Activated T-helper 1 cell treated with anti-CD3 and anti-CD28 coated beads, Interleukin-12 subunit alpha, Interleukin-12 subunit beta, Interleukin-2, Interleukin-4 antibody, amounts not matched to agents 30 ng/mL and 10 ng/mL and 1 ng/mL, durations not matched to agents 14 hours and 24 hours and 36 hours (primary cell): ENCODE measurements at places on chromosomes 7 and 10. TPM values are rescaled to one million over a fixed set of nuclear protein-coding genes. Genes with fewer than 3 reads are reported as not detected.

ADAM22 gene
- 1.4 and 1.5 TPM in 2 replicates for total RNA-seq

ZNF282 gene
- 49.4 and 55.8 TPM in 2 replicates for total RNA-seq

C10orf105 gene
- total RNA-seq, result 0.18 and 0.32 TPM in 2 replicates

DHX32 gene
- total RNA-seq, result 13.0 and 13.9 TPM in 2 replicates

MYL10 gene
- not detected in 2 replicates for total RNA-seq

WBP1L gene
- total RNA-seq, result 19.4 and 20.0 TPM in 2 replicates

RBAK gene
- 12.5 and 13.0 TPM in 2 replicates for total RNA-seq

GRM3 gene
- total RNA-seq, result not detected in 2 replicates

PROSER2 gene
- total RNA-seq, result 0.29 and 0.39 TPM in 2 replicates

FGF8 gene
- total RNA-seq, result not detected in 2 replicates

SRRT gene
- total RNA-seq, result 294 and 306 TPM in 2 replicates

HIP1 gene
- total RNA-seq, result 2.3 and 3.3 TPM in 2 replicates

DNA sequence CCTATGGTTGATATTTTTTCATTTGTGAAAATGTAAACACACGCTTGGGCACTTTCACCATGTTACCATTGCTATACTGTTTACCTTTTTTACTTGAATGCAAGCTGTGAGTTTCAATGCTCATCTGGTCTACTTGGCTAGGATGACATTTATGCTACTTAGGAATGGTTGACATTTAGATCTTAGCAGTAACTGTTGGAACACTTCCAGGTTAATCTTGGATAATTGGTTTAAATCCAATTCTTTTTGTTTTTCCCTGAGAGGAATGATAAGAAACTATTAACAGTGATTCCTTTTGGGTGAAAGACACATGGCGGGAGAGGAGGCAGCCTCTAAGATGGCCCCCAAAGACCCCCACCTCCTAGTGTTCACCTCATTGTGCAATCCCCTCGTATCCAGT is 51.4 kb upstream of the AMPH start:
- H3K36me3 ChIP-seq, result no peaks in the 10 kb centered on the region
- H3K27ac ChIP-seq, result no peak overlapping the region
- H3K4me3 ChIP-seq, result no peak overlapping the region
- peaks cover 9% of the 10 kb centered on the region for H3K27me3 ChIP-seq
- no peaks in the 10 kb centered on the region for H3K4me1 ChIP-seq

DNA sequence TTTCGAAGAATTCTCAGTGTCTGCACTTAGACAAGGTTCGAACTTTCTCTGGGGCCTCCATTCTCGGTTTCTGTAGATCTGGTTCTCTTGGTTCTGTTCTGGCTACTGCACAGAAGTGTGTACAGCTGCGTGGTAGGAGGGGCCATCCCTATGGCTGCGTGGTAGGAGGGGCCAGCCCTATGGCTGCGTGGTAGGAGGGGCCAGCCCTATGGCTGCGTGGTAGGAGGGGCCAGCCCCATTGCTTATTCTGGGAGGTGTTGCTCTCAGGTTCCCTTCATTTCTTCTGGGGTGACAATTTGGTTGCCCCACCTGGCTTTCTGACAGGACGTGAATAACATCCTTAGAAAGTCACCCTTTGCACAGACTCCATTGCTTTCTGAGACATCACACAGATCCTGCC is 65.2 kb upstream of the CHST15 start:
- H3K27ac ChIP-seq, result no peak overlapping the region
- H3K4me1 ChIP-seq, result no peaks in the 10 kb centered on the region
- DNase-seq, result no peak
- H3K27me3 ChIP-seq, result peaks cover 13% of the 10 kb centered on the region
- no peak overlapping the region for H3K4me3 ChIP-seq

DNA sequence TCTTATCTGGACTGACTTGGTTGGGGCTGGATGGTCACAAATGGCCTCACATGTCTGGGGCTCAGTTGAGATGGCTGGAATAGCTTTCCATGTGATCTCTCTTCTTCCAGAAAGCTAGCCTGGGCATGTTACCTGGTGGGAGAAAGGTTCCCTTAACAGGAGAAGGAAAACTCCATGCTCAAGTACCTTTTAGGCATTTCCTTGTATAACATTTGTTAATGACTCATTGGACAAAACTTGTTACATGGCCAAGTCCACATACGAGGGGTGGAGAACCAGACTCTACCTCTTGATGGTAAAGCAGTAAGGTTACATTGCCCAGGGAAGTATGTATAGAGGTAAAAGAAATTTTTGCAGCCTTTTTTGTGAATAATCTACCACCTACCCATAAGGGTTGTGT is 826.4 kb downstream of the LRMDA start:
- no peak overlapping the region for H3K27ac ChIP-seq
- DNase-seq, result no peak
- no peaks in the 10 kb centered on the region for H3K4me1 ChIP-seq
- no peaks in the 10 kb centered on the region for H3K27me3 ChIP-seq
- H3K36me3 ChIP-seq, result no peaks in the 10 kb centered on the region
- no peak overlapping the region for H3K4me3 ChIP-seq

DNA sequence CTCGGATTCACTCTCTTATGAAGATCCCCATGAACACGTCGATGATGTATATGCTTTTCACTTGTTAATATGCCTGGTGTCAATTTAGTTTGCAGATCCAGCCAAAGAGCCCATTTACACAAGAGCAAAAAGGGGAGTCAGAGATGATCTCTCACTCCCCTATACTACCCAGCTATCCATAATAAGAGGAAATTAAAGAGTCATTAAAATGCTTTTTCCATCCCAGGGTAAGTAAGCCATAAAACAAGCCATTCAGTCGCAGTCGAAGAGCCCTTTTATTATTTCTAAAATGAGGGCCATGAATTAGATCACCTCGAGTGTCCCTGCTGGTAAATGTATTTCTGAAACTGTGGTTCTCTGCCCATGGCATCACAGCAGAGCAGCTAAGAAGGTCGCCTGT is 41.2 kb downstream of the CHCHD3 start:
- no peaks in the 10 kb centered on the region for H3K27me3 ChIP-seq
- H3K4me3 ChIP-seq, result no peak overlapping the region
- no peak for DNase-seq
- H3K27ac ChIP-seq, result no peak overlapping the region
- no peaks in the 10 kb centered on the region for H3K36me3 ChIP-seq

- no peak overlapping the region for H3K27ac ChIP-seq
- no peak overlapping the region for H3K4me3 ChIP-seq
- H3K4me1 ChIP-seq, result no peaks in the 10 kb centered on the region
- H3K36me3 ChIP-seq, result no peaks in the 10 kb centered on the region
- no peaks in the 10 kb centered on the region for H3K27me3 ChIP-seq
Measured at GRCh38 chr7:20340839-20341238, 10.1 kb downstream of the ITGB8 start.

DNA sequence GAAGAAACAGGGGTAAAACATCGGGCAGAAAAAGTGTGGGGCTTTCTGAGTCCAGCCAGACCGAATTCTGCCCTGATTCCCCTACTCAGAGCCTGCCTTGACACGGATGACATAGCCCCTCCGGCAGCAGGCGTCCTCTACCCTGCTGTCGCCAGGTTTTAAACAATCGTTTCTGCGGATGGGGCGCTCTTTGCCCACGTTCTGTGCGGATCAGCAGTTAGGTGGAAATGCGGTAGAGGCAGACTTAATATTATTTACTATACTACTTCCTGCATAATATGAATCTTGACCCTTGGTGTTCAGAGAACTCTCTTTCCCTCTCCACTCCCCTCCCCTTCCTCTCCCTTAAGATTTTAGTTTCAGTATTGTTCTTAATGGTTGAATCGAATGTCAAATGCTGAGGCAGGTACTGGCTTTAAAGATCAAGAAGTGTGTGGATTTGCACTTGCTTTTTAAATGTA is 2.4 kb downstream of the GATA3 start:
- H3K4me1 ChIP-seq, result peaks cover 70% of the 10 kb centered on the region
- peak overlapping the region; percentile 95 for H3K27ac ChIP-seq
- H3K4me3 ChIP-seq, result peak overlapping the region; percentile 98
- DNase-seq, result peak; percentile 34

- H3K27me3 ChIP-seq, result peaks cover 8% of the 10 kb centered on the region
- no peaks in the 10 kb centered on the region for H3K36me3 ChIP-seq
- no peak overlapping the region for H3K27ac ChIP-seq
- no peaks in the 10 kb centered on the region for H3K4me1 ChIP-seq
- no peak for DNase-seq
- no peak overlapping the region for H3K4me3 ChIP-seq
Measured at GRCh38 chr7:29302666-29303395, 108.3 kb downstream of the CHN2 start.

DNA sequence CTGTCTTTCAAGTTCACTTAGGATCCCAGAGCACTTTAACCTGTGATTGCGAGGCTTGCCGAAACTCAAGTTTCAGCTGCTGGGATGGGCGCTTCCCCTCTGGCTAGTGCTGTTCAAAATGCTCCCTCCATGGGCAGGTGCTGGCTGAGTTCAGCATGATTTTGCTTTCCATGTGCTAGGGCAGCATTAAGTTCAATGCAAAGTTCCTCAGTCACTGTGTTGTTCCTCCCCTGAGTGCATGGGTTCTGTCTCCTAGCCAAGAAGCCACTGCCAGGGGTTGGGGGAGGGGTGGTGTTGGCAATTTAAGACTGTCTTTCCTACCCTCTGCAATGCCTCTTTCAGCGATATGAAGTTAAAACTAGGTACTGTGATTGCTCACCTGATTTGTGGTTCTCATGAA is 56.5 kb upstream of the HELLS start:
- no peak overlapping the region for H3K4me3 ChIP-seq
- H3K27ac ChIP-seq, result no peak overlapping the region
- H3K27me3 ChIP-seq, result peaks cover 1% of the 10 kb centered on the region
- DNase-seq, result no peak
- H3K36me3 ChIP-seq, result no peaks in the 10 kb centered on the region

DNA sequence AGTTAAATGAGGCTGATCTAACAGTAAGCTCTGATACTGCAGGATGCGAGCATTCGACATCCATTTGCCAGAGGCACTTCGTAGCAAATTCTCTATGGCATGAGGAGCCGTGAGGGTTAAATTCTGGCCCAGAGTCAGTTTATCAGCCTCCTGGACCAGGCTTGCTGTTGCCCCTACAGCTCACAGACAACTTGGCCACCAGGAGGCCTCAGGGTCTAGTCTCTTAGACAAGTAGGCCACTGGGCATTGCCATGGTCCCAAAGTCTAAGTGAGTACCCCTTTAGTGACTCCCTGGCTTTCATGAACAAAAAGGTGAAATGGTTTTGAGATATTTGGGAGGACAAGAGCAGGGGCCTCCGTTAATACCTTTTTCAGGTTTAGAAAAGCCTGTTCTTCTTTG is 178.0 kb upstream of the MBL2 start:
- no peak overlapping the region for H3K27ac ChIP-seq
- H3K36me3 ChIP-seq, result no peaks in the 10 kb centered on the region
- DNase-seq, result no peak
- no peaks in the 10 kb centered on the region for H3K27me3 ChIP-seq
- H3K4me1 ChIP-seq, result no peaks in the 10 kb centered on the region

GRCh38 chr7:24907311-24907886 is 72.6 kb downstream of the OSBPL3 start:
- peaks cover 20% of the 10 kb centered on the region for H3K36me3 ChIP-seq
- DNase-seq, result peak; percentile 38
- peaks cover 48% of the 10 kb centered on the region for H3K4me1 ChIP-seq
- no peaks in the 10 kb centered on the region for H3K27me3 ChIP-seq

DNA sequence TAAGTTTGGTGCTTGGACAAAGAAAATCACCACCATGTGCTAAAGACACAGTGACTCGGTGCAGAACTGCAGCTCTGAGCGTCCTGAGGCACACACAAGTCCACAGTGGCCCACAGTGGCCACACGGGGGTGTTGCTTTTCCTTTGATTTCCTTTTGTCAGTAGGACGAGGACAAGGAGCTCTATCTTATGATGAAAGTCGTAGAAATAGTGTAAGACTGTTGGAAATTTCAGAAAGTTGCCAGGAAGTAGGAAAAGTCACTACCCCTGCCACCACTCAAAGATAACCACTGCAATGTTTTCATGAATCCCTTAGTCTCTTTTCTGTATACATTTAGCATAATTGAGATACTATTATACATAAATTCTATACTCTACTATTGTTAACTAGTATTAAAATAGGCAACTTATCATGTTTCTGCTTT is 146.0 kb downstream of the TNS3 start:
- no peaks in the 10 kb centered on the region for H3K27me3 ChIP-seq
- no peak for DNase-seq
- H3K27ac ChIP-seq, result no peak overlapping the region
- H3K4me3 ChIP-seq, result no peak overlapping the region
- no peaks in the 10 kb centered on the region for H3K36me3 ChIP-seq
